ENCODE measurements at places on chromosomes 3 and 15.

GRCh38 chr3:189967254-189967865 is 153.3 kb downstream of the P3H2 start:
- DNase-seq, result no peak

DNA sequence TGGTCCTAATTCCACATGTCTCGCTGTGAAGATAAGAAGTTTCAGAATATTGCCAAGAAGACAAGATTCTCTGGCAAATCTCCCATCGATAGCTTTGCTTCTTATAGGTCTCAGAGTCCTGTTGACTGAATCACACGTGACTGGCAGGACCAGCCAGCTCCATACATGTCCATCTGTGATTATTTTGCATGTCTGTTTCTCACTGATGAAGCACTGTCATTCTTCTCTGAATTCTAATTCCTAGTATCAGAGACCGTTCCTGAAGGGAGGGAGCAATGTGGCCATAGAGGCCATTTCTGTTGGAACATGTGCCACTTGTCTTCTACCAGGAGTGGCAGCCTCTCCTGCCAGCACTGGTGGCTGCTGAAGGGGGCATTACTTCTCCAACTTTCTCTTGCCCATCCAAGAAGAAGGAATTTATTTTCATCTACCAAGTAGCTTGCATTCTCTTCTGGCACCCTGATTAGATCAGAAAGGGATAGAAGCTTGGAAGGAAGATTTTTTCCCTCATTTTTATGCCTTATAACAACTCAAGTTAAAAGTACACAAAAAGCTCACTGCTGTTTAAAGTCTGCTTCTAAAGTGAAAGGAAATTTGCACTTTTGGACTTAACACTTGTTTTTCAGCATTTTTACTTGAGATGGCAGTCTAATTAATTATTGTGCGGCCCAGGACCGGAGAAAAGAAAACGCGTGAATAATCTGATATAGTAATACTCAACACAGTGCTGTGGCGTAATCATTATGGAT is 115.8 kb downstream of the IQCH start:
- DNase-seq, result no peak

DNA sequence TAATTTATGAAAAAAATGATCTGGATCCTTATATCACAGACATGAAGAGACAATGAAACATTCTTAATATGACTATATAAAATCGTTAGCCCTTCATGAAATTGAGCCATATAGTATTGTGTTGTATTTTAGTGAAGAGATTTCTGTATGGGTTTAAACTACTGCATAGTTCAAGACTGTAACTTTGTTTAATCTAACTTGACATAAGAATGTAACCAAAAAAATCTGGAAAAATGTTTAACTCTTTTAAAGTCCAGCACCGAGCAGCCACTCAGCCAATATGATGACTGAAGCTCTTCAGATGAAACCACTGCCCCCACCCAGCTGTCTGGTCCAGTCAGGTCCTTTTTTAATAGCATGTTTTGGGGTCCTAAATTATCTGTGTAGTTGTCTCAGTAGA is 4.9 kb downstream of the NANOGP8 start:
- DNase-seq, result no peak

- no peak for DNase-seq
Measured at GRCh38 chr3:9696480-9697220, 7.0 kb upstream of the CPNE9 start.

- no peak for DNase-seq
Measured at GRCh38 chr3:10526366-10526765, 21.0 kb upstream of the ATP2B2 start.

DNA sequence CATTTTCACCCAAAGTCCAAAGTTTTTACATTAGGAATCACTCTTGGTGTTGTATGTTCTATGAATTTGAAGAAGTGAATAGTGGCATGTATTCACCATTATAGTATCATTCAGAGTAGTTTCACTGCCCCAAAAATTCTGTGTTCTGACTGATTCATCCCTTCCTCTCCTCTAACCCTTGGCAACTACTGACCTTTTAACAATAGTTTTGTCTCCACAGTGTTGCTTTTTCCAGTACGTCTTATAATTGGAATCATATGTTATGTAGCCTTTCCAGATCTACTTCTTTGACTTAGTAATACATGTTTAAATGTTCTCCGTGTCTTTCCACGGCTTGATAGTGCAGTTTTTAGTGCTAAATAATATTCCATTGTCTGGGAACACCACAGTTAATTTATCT is 379.0 kb upstream of the SGO1 start:
- no peak for DNase-seq

GRCh38 chr3:133463347-133463860 is 63.5 kb downstream of the BFSP2 start:
- DNase-seq, result no peak

DNA sequence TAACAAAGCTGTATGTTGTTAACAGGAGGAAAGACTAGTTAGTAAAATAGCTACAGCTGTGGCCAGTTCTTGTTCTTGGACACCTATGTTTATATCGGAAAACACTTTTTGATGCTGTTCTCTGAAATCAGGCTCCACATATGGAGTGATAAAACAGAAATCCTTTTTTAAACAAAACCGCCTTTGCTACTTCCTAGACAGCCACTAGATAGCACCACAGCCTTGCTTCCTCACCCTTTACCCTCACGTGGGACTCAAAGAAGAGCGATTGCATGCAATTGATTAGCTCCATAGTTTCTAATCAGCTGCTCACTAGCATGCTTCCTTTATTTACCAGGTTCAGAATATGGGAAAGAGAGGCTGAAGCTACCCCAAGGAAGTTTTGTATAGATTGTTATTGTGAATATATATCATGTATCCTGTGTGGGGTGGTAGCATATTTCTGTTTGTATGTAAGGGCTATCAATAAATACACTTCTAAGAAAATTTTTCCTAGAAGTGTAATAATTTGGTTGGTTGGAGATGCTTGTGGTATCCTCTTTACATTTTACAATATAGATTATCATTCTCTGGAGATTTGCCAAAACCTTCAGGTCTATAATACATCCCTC is 4.3 kb upstream of the MTFMT start:
- DNase-seq, result no peak

DNA sequence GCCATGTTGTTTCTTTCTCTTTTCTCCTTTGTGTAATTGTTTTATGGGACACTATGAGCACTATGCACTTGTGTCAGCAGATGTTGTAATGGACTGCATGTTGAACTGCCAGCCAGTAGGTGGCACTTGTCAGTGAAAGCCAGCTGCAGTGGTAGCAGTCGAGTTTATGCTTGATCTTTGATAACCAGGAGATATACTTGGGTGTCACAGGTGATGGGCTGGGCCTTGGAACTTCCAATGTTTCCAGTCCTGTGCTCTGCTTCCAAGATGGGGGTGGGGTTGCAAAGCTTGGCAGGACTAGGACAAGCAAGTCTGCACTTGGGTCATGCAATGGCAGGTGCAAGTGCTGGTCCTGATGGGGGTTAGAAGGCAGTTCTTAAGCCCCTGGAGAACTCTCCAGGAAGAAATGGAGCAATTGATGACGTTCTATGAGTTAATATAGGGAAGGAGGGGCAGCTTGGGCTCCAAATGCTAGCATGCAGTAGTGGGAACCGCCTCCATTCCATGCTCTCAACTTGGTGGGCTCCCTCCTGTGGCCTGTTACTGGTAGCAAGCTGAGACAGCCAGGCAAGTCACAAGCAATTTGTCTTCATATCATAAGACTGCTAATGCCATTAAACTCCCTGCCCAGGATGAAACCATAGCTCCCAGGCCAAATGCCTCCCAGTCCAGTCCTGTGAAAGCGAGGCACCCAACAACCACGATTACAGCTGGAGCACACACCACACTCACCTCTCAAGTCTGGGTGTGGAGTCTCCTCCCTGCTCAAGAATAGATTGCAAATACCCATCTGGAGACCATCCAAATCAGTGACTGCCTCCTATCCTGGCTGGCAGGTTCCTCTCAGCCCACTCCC is 287.2 kb downstream of the CGGBP1 start:
- peak; percentile 29 for DNase-seq

DNA sequence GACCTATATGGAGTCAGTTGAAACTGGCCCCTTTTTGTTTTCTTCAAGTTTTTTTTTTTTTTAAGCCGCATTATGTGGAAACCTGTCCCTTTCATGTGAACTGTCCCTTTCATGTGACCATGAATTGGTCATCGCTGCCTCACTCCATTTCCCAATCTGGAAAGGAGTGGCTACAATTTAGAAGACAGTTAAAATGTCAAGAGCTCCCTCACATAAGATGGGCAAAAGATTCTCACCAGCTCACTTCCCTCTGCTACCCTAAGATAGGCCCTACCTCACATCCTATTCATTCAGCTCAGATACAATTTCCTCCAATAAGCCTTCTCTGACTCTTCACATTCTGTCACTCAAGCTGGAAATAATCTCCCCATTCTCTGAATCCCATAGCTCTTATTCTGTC is 111.3 kb upstream of the BCL6 start:
- no peak for DNase-seq

GRCh38 chr3:8736436-8736835 is 2.8 kb downstream of the CAV3 start:
- no peak for DNase-seq

DNA sequence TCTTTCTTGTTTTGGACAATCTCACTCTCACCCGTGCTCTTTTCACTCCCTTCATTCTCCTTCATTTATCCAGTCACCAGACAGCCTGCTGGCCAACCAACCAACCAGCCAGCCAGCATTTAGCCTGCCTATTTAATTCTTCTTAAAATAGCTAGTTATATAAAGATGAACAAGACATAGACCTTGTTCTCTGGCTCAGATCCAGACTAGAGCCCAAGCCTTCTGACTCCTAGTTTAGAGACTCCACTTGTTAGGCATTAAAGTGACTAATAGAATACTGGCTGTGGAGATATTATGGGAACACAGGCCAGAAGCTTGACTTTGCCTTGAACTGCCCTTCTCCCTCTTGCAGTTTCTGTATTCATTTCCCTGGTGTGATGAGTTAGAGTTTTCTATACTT is 215.3 kb upstream of the THRB start:
- DNase-seq, result no peak

DNA sequence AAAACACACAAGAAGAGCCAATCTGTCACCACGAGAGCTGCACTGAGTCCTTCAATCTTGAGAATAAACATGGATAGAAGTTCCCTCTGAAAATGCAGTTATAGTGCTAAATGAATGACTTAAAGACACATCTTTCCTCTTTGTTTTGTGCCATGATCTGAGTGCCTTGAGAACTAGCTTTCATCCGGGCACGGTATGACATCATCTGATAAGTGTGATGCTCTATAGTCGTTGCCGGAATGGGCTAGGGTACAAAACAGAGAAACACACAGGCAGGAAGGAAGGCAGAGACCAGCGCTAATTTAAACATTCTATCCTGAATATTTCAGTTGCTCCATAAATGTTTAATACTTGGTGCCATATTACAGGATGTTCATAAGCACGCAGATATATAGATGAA is 146.5 kb downstream of the TNIK start:
- no peak for DNase-seq

GRCh38 chr3:45612918-45613602 is 18.5 kb downstream of the LIMD1 start:
- no peak for DNase-seq

- no peak for DNase-seq
Measured at GRCh38 chr15:34279368-34279767, 54.6 kb downstream of the EMC4 start.

- no peak for DNase-seq
Measured at GRCh38 chr3:179829401-179829800, 176.6 kb downstream of the USP13 start.

DNA sequence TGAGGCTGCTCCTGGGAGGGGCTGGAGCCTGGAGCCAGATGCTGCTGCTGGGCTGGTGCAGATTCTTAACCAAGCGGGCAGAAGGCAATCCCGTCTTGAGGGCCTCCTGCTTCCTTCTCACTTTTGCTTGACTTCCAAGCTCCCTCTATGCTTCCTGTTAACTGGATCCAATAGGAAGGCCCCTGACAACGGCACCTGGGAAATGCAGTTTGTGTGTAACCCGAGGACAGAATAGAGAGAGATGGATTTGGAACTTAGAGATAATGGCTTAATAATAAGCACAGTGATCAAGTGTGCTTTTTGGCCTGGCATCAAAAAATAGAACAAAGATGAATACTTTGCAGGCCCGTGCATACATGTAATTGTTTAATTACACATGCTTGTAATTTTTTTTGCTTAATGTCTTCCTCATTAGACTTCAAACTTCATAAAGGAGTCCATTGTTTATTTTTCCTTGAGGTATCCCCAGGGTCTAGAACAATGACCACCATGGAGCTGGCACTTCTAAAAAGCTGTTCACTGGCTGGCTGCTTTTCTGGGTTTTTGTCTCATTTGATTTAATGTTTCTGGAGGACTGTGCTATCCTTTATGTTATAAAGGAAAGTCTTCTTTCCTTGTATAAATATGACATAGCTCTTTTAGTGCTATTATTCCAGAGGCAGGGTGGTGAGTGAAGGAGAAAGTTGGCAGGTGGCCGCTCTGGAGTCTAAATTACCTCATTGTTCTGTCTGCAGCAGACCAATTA is 63.3 kb upstream of the MITF start:
- DNase-seq, result no peak

DNA sequence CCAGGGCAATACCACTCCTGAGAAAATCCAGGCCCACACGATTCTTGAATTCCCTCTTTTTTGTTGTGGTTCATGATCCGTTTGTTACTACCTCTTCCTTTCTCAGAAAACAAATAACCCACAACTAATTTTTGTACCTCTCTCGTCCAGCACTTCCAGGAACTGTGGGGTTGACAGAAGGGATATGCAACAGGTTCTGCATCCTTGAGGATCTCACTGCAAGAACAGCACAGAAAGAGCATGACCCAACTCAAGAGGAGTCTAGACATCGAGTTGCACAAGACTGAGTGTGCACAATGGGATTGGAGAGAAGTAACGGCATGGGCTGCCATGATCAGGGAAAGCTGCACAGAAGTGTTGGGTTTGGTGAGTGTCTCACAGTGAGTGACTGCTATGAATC is 533.3 kb downstream of the SOX2 start:
- no peak for DNase-seq

- DNase-seq, result no peak
Measured at GRCh38 chr3:25460751-25461150, 32.7 kb downstream of the RARB start.

DNA sequence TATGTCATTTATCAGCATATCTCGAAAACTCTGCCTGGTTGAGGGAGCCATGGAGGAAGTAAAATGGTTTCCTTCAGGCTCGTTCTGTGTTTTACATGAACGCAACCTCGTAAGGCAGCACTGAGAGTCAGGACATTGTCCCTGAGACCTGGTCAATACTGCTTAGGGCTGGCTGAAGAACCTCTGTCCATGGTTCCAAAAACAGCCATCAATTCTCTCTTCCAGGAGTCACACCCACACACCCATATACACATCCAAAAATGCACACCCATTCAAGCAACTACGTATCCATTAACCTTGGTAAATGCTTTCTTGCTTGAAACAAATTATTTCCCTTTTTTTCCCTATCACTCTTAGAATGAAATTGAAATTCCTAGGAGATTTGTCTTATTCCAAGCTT is 91.0 kb upstream of the CHL1 start:
- no peak for DNase-seq

- no peak for DNase-seq
Measured at GRCh38 chr3:98705212-98705611, 57.9 kb upstream of the ST3GAL6 start.

- DNase-seq, result no peak
Measured at GRCh38 chr3:106440672-106441071, 571.9 kb upstream of the CBLB start.

Data from activated naive CD8-positive, alpha-beta T cell treated with anti-CD3 and anti-CD28 coated beads for 36 hours (primary cell).